ENCODE measurements at places on chromosomes 3 and 15. TPM values are rescaled to one million over a fixed set of nuclear protein-coding genes. Genes with fewer than 3 reads are reported as not detected.
A peak's percentile ranks its signal among the peaks of the same experiment; 100 is the strongest.

KCNMB3 gene
- 3.9 TPM for total RNA-seq

SPTBN5 gene
- total RNA-seq = 3.2 TPM

PAQR5 gene
- total RNA-seq = under 0.01 TPM

MAP1A gene
- total RNA-seq = 0.34 TPM

FGF12 gene
- 1.2 TPM for total RNA-seq

SATB1 gene
- 12.1 TPM for total RNA-seq

PLAAT1 gene
- 0.47 TPM for total RNA-seq

WDR93 gene
- not detected for total RNA-seq

MNS1 gene
- total RNA-seq = 0.74 TPM

ZIC1 gene
- under 0.01 TPM for total RNA-seq

ECE2 gene
- not detected for total RNA-seq

GXYLT2 gene
- total RNA-seq = 0.09 TPM

ATP2B2 gene
- total RNA-seq = not detected

REC114 gene
- total RNA-seq = not detected

DNA sequence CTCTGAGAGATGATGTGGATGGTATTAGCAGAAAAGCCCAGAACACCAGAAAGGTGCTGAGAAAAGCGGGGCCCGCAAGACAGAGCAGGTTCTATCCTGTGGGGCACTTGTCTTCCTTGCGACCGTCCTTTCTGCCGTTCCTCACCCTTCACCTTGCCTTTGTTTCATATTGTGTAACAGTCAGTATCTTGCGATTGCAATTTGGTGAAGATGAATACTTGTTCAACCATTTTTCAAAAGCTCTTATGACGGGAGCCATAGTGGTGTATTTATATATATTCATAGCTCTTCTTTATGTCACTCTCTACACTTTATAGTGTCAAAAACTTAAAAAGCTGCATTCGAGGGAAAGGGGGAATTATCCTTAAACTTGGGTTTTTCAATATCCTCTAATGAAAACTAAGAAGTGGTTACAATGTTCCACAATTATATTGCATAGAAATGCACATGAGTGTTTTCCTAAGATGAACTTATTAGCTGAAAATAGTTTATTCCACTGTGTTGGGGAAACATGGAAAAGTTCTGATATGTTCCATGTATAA is 797 bp downstream of the MAP3K13 start:
- no peak for DNase-seq

GRCh38 chr3:72018343-72018984 is 233.5 kb upstream of the PROK2 start:
- DNase-seq = no peak

DNA sequence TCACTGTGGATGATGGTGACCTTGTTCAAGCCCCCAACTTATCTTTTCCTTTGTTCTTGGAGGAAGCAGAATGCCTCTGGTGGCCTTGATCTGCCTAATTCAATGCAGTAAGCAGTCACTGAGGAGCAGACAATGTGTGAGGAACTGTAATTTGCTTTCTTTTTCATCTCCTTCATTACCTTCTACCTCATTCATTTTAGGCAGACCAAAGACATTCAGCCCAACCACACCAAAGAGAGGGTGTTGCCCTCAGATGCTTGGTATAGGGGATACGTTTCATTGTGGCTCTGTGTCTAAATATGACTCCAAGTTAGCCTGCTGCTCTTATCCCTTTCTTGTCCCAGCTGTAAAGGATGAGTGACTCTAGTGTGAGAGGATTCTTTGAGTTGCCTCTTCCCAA is 15.3 kb downstream of the EXOSC7 start:
- no peak for DNase-seq

DNA sequence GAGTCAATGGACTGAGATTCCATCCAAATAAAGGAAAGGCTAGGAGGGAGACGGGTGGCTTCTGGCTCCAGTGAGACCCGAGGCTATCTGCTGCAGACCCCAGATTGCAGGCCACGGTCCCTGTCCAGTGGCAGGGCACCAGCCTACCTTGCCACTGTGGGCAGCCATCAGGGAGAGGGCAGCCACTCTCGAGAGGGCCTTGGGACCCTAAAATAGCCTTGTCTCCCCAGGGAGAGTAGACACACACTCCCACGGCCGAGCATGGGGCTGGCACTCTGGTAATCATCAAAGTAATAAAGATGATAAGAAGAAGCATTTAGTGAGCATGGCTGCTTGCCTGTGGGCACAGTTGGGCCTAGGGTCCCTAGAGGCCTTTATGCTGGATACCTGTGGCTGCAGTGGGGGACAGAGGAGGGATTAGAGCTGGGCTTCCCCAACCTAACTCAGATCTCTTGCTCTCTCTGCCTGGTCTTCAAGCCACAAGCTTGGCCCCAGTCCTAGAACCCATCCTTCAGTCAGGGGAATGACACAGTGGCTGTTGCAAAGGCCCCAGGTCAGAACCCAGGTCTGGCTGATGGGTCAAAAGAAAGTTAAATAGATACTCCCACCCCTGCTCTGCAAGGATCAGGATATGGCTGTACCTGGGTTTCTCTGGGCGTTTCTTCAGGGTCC is 9.2 kb upstream of the VIPR1 start:
- DNase-seq = no peak

DNA sequence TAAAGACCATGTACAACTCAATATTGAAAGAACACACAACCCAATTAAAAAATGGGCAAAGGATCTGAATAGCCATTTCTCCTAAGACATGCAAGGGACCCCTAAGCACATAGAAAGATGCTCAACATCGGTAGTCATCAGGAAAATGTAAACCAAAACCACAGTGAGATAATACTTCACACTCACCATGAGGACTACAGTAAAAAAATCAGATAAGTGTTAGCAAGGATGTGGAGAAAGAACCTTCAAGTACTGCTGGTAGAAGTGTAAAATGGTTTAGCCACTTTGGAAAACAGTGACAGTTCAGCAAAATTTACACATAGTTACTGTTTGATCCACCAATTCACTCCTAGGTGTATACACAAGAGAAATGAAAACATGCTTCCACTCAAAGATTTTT is 30.1 kb upstream of the XIRP1 start:
- DNase-seq = no peak

GRCh38 chr3:42525212-42525611 is 22.8 kb downstream of the VIPR1 start:
- DNase-seq = no peak

- peak; percentile 70 for DNase-seq
These were observed 13.1 kb downstream of the SLC7A14 start for GRCh38 chr3:170572665-170573253.

GRCh38 chr15:98883478-98883877 is 124.1 kb downstream of the PGPEP1L start:
- no peak for DNase-seq

- DNase-seq = peak; percentile 65
These were observed 1.4 kb upstream of the SEMA6D start for GRCh38 chr15:47715856-47716445.

DNA sequence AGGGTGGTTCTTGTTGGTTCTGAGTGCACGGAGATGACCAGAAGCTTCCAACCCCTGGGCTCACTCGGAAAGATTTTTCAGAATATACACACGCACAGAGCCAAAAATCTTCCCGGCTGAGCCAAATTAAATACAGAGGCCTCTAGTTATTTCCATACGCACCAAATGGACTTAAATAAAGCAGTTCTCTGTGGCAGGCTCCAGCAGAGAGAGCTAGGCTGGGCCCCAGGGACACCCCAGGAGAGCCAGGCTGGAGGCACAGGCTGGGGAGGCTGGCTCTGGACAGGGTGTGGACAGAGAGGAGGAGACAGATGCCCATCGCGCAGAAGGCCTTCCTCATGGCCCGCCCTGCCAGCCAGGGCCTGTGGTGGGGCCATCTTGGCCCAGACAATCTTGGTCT is 115.9 kb downstream of the IQSEC1 start:
- DNase-seq = no peak

DNA sequence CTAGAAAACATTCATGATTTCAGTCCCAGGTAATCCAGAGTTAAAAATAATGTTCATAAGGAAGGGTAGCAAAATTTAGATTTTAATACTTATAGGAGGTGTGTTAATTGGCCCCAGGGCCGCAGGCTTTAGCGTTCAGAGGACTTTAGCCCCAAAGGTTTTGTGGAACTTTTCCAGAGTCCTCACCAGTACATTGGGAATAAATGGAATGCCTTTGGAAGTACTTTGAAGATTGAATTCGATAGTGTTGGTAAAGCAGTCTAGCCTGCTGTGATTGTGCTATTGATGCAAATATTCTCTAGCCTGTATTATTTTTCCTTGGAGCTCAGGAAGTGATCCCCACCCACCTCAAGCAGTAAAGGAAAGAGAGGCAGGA is 137.1 kb downstream of the IGF1R start:
- no peak for DNase-seq

DNA sequence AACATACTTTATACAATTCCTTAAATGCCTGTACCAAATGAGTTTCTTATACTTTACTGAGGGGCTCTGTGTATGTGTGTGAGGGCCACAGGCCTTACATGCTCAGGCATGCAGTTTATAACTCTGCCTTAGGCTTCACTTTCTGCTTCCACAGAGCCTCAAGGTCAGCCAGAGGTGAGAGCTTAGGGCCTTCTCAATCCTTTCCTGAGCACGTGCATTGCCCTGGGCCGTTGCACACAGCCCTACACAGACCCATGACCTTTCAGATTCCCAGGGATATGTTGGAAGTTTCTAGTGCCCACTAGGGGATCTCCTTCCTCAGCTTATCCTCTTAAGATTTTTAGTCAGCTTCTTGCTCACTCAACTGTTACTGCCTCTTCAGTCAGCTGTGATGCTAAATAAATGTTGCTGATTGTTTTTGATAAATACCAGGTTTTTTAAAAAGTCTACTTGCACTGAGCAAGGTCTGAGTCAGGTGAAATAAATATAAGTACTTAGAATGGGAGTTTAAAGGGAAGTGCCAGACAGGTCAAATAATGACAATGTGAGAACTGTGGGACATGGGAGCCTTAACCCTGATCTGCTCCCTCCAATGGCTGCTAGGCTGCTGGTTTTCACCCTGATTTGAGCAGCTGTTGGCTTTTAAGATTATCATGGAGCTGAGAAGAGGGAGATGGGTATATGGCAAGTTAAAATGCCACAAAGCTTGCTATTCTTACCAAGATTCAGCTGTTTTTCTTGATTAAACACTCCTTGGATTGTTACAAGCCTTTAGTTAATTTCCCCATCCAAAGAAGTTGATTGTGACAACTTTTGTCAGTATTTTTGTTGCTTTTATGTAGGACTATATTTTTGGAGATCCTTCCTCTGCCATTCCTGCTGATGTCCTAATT is 169.5 kb downstream of the PLD1 start:
- peak; percentile 29 for DNase-seq

- DNase-seq = no peak
These were observed 14.0 kb downstream of the DNAH12 start for GRCh38 chr3:57530071-57530608.

DNA sequence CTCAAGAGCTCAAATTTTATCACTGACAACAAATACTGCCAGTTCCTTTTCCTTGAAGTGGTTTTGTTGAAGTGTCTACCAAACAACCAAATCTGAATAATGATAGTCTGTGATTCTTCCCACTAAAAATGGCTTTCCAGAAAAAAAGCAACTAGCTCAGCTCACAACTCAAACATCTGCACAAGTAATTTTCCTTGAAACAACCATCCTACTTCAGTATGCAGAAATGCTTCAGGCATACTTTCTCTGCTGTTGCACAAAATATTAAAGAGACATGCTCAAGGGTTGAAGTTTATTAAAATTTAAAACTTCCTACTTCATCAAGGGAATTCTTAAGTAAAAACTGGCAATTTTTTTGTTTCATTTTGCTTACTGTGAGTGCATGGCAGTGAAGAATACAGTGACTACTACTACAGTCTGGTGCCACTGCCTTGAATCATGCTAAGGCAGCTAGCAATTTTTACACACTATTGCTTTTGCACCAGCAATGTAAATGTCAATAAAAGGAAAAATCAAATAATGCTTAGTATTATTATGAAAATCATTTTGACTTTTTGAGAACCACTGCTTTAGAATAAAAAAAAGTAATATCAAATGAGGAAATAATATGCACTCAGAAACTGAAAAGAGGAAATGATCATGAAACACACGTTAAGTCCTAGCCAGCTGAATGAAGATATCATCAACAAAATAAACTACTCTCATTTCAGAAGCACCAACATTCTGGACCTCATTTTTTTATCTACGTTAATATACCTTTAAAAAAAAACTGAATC is 33.6 kb downstream of the VPS13C start:
- DNase-seq = no peak

- no peak for DNase-seq
These were observed 5.3 kb downstream of the SEMA3G start for GRCh38 chr3:52439426-52440248.

DNA sequence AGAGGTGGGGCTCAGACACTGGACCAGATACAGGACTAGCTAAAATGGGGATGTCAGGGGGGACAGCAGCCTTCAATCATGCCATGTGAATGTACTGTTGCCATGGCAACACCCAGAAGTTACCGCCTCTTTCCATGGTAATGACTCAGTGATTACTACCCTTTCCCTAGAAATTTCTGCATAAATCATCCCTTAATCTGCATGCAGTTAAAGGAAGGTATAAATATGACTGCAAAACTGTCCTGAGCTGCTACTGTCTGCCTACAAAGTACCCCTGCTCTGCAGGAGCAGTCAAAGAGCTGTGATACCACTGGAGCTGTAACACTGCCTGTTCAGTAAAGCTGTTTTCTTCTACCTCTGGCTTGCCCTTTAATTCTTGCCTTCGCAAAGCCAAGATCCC is 168.2 kb downstream of the PEAK1 start:
- DNase-seq = peak; percentile 10

GRCh38 chr3:156050918-156051317 is 69.5 kb upstream of the KCNAB1 start:
- no peak for DNase-seq

GRCh38 chr3:152466784-152467183 is 198.1 kb downstream of the MBNL1 start:
- peak; percentile 55 for DNase-seq

GRCh38 chr3:161766331-161766730 is 269.7 kb downstream of the OTOL1 start:
- DNase-seq = no peak

- no peak for DNase-seq
These were observed 225.7 kb upstream of the ADAMTS9 start for GRCh38 chr3:64913515-64913914.

DNA sequence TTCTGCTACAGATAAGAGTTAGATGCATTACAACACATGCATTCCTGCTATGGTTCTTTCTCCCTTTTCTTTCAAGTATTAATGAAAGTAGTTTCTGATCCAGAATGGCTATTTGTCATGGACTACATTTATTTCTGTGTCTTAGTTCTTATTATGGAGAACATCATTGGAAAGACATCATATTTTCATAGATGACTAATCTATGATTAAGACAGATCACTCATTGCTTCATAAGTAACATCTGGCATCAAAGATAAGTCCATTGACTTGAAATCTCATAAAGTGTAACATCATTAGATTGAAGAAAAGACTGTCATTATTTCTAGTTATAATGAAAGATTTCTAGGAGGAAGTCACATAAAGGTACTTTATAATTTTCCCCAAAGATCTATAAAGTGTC is 366.7 kb downstream of the NSUN3 start:
- no peak for DNase-seq
